ENCODE measurements at places on chromosomes 1 and 21. TPM values are rescaled to one million over a fixed set of nuclear protein-coding genes. Genes with fewer than 3 reads are reported as not detected.

TTC24 gene
- total RNA-seq = not detected

CCDC27 gene
- not detected for total RNA-seq

CACNA1E gene
- not detected for total RNA-seq

MYOG gene
- not detected for total RNA-seq

TDRD5 gene
- total RNA-seq = not detected

FAM72C gene
- total RNA-seq = 0.87 TPM

MROH7 gene
- 0.05 TPM for total RNA-seq

LRRC38 gene
- not detected for total RNA-seq

CFAP45 gene
- not detected for total RNA-seq

MPL gene
- total RNA-seq = not detected

GUCA2B gene
- total RNA-seq = not detected

SMYD3 gene
- 15.9 TPM for total RNA-seq

AMY1A gene
- not detected for total RNA-seq

Data from cardiac ventricle fibroblast (primary cell).